Epithelial cell of esophagus (primary cell): ENCODE measurements at places on chromosomes 2 and 18.

DNA sequence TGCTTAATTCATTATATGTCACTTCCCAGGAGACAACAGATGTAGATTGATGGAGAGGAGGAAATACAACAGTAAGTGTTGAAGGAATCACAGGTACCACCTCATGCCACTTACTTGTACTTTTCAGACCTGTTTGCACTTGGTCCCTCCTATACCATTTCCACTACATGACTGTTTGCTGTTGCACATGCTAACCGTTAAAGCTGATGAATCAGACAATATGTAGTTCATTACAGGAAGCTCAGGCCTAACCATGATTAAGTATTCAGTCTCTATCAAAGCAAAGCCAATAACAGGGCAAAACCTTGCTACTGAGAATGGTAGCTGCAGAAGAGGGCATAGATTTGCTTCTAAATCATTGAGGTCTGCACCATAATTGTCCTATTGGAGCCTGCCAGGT lies 30.2 kb upstream of the GRP start:
- peak; percentile 54 for DNase-seq

DNA sequence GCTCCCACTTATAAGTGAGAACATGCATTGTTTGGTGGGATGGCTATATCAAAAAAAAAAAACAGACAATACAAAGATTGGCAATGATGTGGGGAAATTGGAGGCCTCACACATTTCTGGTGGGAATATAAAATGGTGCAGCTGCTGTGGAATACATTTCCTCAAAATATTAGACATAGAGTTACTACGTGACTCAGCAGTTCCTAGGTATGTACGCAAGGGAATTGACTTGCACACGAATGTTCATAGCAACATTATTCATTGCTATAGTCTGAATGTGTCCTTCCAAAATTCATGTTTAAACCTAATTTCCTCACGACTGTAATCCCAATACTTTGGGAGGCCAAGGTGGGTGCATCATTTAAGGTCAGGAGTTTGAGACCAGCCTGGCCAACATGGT lies 2.3 kb upstream of the ARHGEF33 start:
- no peak for DNase-seq

- no peak for DNase-seq
Observed at GRCh38 chr2:53075760-53076159, 691.8 kb upstream of the CHAC2 start.

- no peak for DNase-seq
Observed at GRCh38 chr18:10475276-10475653, 20.8 kb downstream of the APCDD1 start.

DNA sequence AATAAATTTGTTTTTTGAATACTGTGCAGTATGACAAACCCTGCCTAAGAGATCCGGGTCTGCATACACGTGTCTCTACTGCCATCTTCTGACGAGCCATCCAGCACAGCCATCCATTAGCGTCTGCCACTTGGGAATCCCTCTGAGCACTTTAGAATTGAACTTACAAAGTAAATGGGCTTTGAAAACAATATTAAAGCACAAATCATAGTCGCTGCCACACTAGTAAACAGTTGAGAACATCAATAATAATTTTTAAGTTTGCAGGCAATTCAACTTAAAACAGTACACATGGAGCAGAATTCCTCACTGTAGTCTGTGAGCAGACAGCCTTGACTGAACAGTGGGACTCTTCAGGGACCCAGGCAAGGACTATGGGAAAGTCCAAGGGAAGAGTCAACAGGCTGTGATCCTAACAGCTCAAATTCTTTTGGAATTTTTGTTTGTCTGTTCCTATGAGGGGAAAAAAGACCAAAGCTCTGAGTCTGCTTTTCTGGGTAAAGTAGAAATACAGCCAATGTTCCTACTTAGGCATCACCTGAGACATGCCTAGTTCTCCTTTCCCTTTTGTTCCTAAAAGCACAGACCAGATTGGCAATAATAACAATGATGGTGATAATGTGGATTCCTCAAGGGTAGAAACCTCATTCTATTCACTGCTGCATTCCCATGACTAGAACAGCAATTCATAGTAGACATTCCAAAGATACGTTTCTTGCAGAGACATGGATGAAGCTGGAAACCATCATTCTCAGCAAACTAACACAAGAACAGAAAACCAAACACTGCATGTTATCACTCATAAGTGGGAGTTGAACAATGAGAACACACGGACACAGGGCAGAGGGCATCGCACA lies 92.9 kb downstream of the MREG start:
- peak; percentile 83 for DNase-seq

GRCh38 chr2:124131276-124131675 lies 106.2 kb downstream of the CNTNAP5 start:
- no peak for DNase-seq

DNA sequence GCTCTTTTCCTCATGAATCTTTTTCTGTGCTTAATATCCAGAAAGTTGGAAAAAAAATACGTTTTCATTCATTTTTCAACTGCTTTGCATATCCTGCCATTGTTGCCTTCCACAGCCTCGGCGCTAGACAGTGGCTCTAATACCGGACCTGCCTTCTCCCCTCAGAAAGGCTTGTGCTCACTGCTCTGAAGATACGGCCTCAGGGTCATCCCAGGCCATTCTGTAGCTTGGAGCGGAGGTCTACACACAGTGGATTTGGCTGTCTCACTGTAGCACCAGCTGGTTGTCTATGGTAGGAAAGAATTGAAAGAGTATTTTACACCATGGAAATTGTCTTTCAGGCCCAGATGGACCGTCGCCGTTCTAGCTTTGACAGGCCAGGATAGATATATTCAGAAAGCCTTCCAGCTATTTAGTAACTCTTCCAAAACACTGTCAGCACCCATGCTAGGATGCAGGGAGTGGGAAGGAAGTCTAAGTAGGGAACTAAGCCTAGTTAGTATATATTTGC lies 242.0 kb downstream of the TMEM182 start:
- no peak for DNase-seq

- DNase-seq = no peak
Observed at GRCh38 chr2:15788830-15789229, 151.5 kb upstream of the MYCN start.

GRCh38 chr2:15302154-15302553 lies 259.0 kb downstream of the NBAS start:
- no peak for DNase-seq

DNA sequence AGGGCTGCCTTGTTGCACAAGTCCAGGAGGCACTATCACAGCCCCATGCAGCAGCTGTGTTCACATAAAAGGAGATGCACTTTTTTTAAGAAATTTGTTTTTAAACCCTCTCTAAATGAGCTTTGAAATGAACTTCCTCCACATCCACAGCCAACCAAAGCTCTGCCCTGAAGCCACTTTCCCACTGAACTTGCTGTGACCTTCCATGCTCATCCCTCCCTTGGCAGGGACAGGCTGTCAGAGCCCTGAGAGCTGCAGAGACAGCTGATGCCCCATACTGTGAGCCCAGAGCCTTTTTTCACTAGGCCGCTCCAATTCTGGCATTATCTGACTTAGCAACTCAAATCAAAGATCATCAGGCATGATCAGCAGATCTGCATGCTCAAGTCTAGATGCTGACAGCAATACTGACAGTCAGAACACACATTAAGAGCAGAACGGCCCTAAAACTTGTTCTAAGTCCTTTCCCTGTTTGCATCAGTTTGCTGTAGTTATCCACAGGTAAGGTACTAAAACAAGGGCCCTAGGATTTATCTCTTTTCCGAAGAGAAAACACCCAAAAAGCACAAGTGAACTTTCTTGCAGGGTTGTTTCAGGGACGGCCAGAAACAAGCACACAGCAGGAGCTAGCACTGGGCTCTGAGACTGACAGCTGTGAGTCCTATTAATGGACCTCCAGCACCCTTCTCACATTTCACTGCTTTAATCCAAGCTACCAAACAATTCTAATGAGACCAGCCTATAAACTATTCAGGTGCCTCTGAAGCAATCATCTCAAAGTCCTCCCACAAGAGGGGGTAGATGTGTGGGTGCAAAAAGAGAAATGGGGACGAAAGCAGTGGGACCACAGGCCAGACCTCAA lies 34.9 kb downstream of the RNU4ATAC start:
- no peak for DNase-seq

- DNase-seq = no peak
Observed at GRCh38 chr2:201880993-201881611, 74.8 kb downstream of the CDK15 start.
